ENCODE measurements at places on chromosomes 7 and 10.
A peak's percentile ranks its signal among the peaks of the same experiment; 100 is the strongest.

GRCh38 chr10:74589851-74590250 lies 236.5 kb upstream of the KAT6B start:
- no peak for DNase-seq

GRCh38 chr10:32379950-32380551 lies 33.1 kb upstream of the EPC1 start:
- DNase-seq: no peak

GRCh38 chr7:135390829-135391228 lies 119.1 kb downstream of the CNOT4 start:
- DNase-seq: no peak

DNA sequence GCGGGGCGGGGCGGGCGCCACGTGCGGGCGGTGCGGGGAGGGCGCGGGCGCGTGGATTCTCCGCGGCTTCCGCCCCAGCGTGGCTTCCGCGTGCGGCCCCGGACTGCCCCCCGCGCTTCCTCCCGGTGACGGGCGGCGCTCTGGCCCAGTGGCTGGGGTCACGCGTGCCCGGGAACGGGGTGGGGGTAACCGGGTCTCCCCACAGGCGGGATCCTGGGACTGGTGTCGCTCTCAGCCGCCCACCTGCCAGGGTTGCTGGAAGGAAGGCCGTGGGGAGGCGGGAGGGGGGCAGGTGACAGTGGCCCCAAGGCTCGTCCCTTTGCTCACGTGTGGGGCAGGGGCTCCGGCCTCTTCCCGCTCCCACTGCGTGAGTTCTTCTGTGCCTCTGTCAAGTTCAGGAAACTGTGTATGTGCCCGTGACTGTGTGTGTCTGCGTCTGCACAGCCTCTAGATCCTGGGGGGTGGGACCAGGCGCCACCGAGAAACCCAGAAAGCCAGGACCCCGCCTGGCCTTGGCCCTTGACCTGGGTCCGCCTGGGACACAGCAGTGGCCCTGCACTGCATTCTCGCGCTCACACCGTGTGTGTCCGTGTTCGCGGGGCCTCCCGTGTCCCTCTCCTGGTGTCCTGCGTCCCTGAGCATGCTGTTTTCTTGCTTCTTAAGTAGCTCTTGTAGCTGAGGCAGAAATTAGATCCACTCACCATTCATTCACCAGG lies 919 bp downstream of the MAFK start:
- peak; percentile 61 for DNase-seq

GRCh38 chr7:122183106-122183505 lies 39.1 kb upstream of the AASS start:
- no peak for DNase-seq

DNA sequence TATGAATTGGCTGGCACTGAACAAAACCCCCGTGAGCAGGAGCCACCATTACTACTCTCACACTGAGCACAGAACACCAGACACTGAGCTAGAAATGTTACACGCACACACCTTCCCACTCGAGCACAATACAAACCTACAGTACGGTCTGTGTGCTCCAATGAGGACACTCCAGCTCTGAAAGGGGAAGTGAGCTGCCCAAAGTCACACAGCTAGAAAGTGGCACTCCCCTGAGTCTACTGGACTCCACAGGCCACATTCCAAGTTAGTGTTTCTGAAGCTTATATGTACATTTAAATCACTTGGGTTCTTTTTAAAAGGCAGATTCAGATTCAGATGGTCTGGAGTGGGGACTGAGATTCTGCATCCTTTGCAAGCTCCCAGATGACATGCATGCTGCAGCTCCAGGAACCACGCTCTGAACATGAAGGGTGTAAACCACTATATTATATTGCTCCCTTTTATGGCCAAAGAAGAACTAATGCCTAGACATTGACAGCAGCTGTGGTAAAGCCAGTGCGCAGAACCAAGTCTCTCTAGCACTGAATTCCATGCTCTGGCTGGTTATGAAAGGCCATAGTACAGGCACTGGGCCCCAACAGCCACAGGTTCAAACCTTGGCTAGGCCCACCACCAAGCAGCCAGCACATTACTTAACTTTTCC lies 77.1 kb downstream of the FRMPD2 start:
- DNase-seq: no peak

DNA sequence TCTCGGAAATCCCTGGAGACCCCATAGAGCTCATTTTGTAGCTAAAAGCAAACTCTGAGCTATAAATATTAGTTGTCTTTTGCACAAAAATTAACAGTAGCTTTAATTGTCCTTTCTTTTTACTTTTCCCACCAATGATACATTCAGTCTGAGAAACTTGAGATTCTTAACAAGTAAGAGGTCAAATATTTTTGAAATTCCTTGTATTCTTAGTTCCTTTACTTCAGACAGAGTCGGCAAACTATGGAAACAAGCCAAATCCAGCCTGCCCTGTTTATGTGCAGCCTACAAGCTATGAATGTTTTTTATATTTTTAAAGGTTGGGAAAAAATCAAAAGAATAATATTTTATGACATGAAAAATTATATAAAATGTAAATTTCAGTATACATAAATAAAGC lies 146.6 kb downstream of the CTNNA3 start:
- DNase-seq: no peak

DNA sequence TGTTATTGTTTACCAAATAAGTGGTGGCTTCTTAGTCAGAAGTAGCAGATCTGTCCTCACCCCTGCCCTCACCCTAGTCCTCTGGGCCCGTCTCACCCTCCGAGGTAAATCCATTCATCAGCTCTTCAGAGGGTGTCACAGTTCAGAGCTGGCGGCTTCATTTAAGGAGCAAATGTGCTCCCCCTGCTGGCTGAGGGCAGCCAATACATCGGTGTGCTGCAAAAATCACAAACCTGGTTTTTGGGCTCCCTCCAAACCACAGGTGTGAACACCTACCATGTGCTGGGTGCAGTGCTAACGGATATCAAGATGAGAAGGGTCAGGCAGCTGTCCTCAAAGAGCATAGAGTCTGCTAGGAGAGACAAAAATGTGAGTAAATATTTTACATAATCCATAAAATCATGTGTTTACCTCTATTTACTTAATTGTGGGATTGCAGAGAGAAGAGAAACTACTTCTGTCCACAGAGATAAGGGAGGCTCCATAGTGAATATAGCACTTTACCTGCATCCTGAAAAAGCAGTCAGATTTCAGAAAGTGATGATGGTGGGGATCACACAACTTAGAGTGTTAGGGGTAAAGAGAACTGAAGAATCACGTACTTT lies 15.5 kb upstream of the CRTAC1 start:
- peak; percentile 28 for DNase-seq

- DNase-seq: no peak
Observed at GRCh38 chr7:121219026-121219425, 109.8 kb upstream of the WNT16 start.

GRCh38 chr10:128386816-128387604 lies 260.8 kb upstream of the MKI67 start:
- DNase-seq: no peak

DNA sequence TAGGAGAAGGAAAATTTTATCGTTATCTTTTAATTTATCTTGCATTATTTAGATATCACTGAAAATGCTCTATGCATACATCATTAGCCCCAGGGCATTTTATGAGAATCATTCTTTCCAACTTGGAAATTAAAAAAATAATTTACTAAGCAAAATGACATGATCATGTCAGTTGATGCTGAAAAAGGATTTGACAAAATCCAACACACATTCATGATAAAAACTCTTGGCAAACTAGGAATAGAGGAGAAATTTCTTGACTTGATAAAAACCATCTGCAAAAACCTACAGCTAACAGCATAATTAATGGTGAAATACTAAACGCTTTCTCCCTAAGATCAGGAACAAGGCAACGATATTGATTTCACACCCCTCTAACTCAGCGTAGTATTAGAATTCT lies 40.2 kb upstream of the RSU1 start:
- DNase-seq: no peak

DNA sequence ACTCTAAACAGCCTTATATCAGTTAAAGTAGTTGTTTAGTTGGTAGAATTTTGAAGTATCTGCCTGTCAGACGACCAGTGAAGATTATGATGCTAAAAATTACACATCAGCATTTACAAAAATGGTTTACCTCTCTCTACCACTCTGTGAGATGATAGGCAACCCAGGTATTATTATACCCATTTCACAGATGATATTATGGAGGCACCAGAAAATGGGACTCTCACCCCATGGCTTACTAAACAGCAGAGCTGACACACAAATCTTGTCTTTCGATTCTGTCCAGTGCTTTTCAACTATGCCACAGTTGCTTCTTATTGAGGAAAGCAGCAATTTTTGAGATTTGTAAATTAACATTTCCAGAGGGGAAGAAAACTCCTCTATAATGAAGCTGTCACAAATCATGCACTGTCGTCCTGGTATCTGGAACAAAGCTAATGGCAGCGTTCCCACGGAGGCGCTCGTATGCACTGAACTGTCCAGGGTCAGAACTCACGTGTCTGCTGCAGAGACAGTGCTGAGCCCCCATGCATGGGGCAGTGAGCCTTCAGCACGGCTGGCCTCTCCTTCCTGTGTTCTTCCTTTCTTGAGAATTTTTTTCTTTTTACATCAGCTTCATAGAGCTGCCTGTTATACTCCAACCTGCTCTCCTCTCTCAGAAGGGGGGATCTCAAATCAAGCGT lies 381.1 kb downstream of the SDK1 start:
- DNase-seq: no peak

- DNase-seq: no peak
Observed at GRCh38 chr10:15262036-15262713, 93.7 kb upstream of the NMT2 start.

DNA sequence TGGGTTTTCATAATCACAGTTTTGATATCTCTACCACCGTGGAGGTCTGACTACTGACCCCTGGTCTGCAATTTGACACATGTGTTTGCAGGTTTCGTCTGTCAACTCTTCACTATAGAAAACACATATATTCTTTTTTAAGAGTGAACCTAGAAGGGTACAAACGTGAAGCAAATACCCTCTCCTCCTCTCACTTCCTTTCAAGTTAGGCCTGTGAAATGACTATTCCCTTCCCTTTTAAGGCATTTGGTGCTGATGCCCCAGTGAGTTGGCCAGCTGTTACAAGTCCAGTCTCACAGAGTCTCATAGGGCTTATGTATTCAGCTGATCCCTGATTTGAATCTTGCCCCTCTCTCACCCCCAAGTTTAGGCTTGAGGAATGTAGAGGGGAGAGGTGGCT lies 742.0 kb upstream of the IGFBP3 start:
- DNase-seq: no peak

GRCh38 chr10:97888641-97889262 lies 39.1 kb downstream of the GOLGA7B start:
- DNase-seq: no peak

DNA sequence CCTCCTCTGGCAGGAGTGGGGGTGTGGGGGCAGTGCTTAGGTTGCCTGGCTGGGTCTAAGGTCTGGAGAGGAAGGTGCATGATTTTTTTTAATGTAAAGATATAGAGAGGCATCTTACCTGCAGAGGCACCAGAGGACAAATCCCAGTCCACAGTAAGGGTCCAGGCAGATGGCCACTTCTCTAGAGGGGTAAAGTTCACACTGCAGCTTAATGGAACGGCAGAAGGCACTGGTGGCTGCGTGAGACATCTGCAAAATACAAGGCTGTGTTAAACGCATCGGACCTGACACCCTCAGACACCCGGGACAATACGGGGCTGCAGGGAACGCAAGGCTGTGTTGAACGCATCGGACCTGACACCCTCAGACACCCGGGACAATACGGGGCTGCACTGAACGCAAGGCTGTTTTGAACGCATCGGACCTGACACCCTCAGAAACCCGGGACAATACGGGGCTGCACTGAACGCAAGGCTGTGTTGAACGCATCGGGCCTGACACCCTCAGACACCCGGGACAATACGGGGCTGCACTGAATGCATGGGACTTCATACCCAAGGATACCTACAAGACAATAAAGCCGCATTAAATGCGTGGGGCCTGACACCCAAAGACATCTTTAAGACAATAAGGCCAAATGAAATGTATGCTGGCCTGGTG lies 206.0 kb downstream of the ZMYND11 start:
- no peak for DNase-seq

DNA sequence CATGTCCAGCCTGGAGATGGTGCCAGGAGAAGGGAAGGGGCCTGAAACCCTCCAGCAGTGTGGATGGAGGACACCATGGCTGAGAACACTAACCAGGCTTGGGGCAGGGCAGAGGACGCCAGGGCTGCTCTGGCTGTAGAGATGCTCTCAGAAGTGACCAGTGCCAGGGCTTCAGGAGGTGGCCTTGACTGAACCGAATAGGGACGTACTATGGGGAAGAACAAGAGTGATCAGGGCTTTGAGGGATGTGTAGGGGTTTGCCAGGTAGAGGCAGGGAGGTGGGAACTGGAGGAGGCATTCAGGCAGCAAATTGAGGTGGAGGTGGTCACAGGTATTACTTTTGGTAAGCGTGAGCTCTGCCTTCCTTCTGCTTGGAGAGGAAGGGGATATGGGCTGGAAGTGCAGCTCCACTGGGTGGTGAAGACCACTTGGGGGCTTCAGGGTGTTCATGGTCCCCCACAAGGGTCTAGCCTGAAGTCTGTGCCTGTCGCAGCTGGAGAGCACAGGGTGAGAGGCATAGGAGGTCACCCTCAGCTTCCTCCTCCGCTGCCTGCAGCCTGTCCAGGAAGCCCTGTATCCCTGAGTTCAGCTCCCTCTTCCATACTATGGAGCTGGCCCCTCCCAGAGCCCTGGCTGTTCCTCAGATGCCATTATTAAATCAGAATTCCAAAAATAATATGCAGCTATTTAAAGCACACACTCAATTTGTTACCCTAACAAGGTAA lies 27.8 kb downstream of the ADCY1 start:
- DNase-seq: no peak

- no peak for DNase-seq
Observed at GRCh38 chr10:120195984-120196712, 260.9 kb upstream of the PLPP4 start.

GRCh38 chr10:70851597-70852475 lies 36.1 kb downstream of the SGPL1 start:
- no peak for DNase-seq

DNA sequence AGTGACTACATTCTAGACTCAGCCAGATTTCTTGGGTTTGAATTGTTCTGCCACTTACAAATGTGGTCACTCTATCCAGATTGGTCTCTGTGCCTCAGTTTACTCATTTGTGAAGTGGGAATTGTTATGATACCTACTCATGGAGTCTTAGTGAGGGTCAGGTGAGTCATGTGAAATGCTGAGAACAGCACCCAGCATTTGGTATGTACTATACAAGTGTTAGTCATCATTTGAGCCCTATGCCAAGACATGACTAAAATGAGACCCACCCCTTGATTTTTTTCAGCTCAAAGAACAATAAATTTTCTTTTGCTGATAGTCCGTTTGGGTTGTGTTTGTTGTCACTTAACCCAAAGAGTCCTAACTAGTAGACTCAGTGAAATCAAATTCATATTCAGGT lies 92.8 kb downstream of the CHN2 start:
- no peak for DNase-seq

DNA sequence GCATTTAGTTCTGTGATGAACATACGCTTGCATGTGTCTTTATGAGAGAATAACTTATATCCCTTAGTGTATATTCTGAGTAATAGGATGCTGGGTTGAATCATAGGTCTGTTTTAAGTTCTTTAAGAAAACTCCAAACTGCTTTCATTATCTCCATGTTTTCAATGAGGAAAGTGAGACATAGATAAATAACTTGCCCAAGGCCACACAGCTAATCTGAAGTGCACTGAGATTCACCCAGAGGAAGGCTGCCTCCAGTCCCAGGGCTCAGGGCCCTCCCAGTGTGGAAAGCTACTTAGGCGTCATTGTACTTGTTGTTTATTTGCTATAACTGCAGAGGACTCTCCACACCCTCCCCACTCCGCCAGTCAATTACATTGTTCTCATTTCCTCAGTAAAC lies 126.7 kb downstream of the INHBA start:
- DNase-seq: no peak

GRCh38 chr7:87476179-87476557 lies 688 bp upstream of the ABCB4 start:
- DNase-seq: no peak

Data from central memory CD4-positive, alpha-beta T cell (primary cell).